ENCODE measurements at places on chromosomes 7 and 10. TPM values are rescaled to one million over a fixed set of nuclear protein-coding genes. Genes with fewer than 3 reads are reported as not detected.

- H3K27me3 ChIP-seq: peaks cover 53% of the 10 kb centered on the region
- H3K4me1 ChIP-seq: peaks cover 10% of the 10 kb centered on the region
- DNase-seq: no peak
Observed at GRCh38 chr10:86260564-86260963, 106.0 kb downstream of the GRID1 start.

DNA sequence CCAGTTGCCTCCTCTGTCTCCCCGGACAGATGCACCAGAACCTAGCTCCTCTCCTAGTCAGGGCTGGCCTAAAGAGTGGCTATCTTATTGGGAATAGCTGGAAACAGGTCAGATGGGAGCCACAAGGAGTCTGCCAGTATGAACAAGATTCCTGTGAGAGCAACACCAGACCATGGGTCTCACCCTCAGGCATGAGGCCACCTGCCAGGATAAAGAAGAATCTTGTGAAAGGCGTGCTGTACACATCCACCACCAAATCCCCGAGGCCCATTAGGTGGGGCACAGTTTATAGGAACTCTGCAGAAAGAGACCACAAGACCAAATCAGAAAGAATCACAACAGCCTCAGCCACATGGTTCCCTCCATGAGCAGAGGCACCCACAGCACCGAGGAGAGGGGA lies 325.9 kb downstream of the TNS3 start:
- H3K4me1 ChIP-seq: peaks cover 18% of the 10 kb centered on the region
- H3K4me3 ChIP-seq: no peak overlapping the region
- no peak for DNase-seq
- no peaks in the 10 kb centered on the region for H3K36me3 ChIP-seq
- H3K27ac ChIP-seq: no peak overlapping the region
- no peaks in the 10 kb centered on the region for H3K27me3 ChIP-seq

GRCh38 chr10:2994221-2994961 lies 73.0 kb upstream of the PFKP start:
- H3K36me3 ChIP-seq: no peaks in the 10 kb centered on the region
- H3K4me3 ChIP-seq: no peak overlapping the region
- H3K27ac ChIP-seq: no peak overlapping the region

- no peak overlapping the region for H3K27ac ChIP-seq
- H3K27me3 ChIP-seq: peaks cover 3% of the 10 kb centered on the region
- peaks cover 10% of the 10 kb centered on the region for H3K4me1 ChIP-seq
- H3K36me3 ChIP-seq: no peaks in the 10 kb centered on the region
Observed at GRCh38 chr7:911791-912480, 35.6 kb downstream of the GET4 start.

GRCh38 chr10:81680359-81680758 lies 194.6 kb upstream of the NRG3 start:
- H3K36me3 ChIP-seq: no peaks in the 10 kb centered on the region
- H3K27me3 ChIP-seq: no peaks in the 10 kb centered on the region
- H3K4me3 ChIP-seq: no peak overlapping the region
- H3K27ac ChIP-seq: no peak overlapping the region
- no peaks in the 10 kb centered on the region for H3K4me1 ChIP-seq
- DNase-seq: no peak

DNA sequence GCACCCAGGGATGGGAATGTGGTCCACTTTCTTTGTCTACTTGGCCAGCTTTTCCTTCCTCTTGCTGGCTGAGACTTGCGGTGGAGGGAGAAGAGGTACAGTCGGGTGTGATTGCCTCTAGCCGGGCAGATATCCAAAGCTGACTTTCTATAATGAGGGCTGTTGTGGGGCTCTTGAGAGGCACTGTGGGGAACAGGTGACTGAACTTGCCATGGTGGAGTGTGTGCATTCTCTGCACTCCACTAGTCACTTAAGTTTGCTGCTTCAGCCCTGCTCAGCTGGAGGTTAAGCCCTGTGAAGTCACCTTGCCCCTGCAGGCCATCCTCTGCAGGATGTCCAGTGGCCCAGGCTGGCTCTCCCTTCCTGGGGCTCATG lies 116.6 kb downstream of the AOAH start:
- DNase-seq: no peak
- no peaks in the 10 kb centered on the region for H3K4me1 ChIP-seq
- peaks cover 14% of the 10 kb centered on the region for H3K27me3 ChIP-seq
- H3K4me3 ChIP-seq: no peak overlapping the region

DNA sequence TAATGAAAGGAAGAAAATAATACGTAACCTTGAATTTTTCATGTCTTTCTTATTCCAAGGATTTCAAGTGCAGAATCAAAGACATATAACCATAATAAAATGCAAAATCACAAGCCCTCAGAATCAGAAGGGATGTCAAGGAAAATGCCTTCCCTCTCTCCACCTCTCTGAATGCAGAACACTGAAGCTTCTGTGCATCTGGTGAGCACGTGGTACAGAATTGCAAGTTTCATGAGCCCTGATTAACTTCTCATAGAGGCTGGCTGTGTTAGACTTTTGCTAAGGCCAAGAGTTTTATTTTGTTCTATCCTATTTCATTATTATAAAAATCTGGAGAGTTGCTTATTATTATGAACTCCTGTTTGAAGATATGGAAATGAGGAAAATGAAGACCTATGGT lies 533.7 kb upstream of the POM121L12 start:
- H3K27ac ChIP-seq: no peak overlapping the region
- no peaks in the 10 kb centered on the region for H3K4me1 ChIP-seq
- H3K36me3 ChIP-seq: no peaks in the 10 kb centered on the region
- no peak for DNase-seq

DNA sequence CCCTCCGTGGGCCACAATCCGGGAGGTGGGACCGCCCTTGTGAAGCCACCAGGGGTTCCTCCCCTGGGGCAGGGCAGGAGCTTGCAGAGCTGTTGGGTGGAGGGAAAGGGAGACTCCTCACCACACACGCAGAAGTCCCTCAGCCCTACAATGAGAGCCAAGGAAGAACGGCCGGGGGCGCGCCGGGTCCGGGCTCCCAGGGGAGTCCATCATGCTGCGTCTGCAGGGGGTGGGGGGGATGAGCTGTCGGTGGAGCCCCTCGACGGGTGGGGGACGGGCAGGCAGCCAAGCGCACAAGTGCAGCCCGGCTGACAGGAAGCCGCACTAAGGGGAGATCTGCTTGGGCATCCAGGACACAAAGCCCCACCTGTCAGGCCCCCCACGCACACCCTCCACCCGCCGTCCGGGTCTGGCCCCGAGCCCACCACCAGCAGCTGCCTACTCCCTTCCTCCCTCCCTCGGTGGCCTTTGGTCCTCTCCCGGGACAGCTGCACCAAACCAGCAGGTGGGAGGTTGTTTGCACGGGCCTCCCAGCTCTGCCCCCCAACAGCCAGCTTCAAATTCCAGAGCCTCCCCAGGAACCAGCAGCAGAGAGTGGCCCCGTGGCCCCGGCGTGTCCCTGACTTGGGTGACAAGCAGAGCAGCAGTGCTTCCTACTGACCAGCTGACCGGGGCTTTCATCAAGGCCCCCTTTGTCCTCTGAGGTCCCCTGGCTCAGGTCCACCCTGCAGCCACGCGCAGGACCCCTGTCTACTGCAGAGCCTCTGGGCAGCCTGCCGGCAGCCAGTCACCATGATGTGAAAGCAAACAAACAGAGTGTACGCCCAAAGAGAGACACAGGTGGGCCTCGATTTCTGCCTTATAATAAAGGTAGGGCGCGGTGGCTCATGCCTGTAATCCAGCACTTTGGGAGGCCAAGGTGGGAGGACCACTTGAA lies 50.3 kb downstream of the HIP1 start:
- no peak overlapping the region for H3K27ac ChIP-seq
- no peaks in the 10 kb centered on the region for H3K36me3 ChIP-seq
- peaks cover 12% of the 10 kb centered on the region for H3K4me1 ChIP-seq
- no peaks in the 10 kb centered on the region for H3K27me3 ChIP-seq
- H3K4me3 ChIP-seq: no peak overlapping the region

GRCh38 chr7:22386865-22387264 lies 29.9 kb upstream of the RAPGEF5 start:
- H3K4me3 ChIP-seq: no peak overlapping the region
- H3K36me3 ChIP-seq: no peaks in the 10 kb centered on the region
- no peak for DNase-seq
- no peaks in the 10 kb centered on the region for H3K4me1 ChIP-seq

DNA sequence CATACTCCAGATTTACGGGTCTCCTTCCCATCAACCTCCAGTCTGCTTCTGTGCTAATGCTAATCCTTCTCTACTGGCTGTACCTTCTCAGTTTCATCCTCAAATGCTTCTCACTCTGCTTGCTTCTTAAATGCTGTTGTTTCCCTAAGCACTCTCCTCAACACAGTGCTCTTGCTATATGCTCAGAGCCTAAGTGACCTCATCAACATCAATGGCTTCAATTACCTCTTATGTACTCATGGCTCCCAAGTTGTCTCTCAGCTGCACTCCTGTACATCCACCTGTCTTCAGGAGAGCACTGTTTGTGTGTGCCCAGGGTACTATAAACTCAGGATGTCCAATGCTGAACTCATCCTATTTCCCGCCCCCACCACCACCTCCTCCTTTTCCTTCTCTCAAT lies 22.5 kb downstream of the ELAPOR2 start:
- no peak for DNase-seq
- no peaks in the 10 kb centered on the region for H3K27me3 ChIP-seq
- no peak overlapping the region for H3K27ac ChIP-seq
- H3K36me3 ChIP-seq: no peaks in the 10 kb centered on the region
- H3K4me1 ChIP-seq: no peaks in the 10 kb centered on the region

GRCh38 chr7:143250822-143251221 lies 12.4 kb upstream of the GSTK1 start:
- no peak overlapping the region for H3K27ac ChIP-seq
- no peaks in the 10 kb centered on the region for H3K27me3 ChIP-seq
- no peak for DNase-seq
- H3K4me3 ChIP-seq: no peak overlapping the region
- H3K4me1 ChIP-seq: no peaks in the 10 kb centered on the region
- H3K36me3 ChIP-seq: no peaks in the 10 kb centered on the region

- H3K27me3 ChIP-seq: peaks cover 5% of the 10 kb centered on the region
- H3K36me3 ChIP-seq: no peaks in the 10 kb centered on the region
- peaks cover 10% of the 10 kb centered on the region for H3K4me1 ChIP-seq
- H3K27ac ChIP-seq: no peak overlapping the region
Observed at GRCh38 chr10:78688230-78688900, 380.4 kb upstream of the ZMIZ1 start.

DNA sequence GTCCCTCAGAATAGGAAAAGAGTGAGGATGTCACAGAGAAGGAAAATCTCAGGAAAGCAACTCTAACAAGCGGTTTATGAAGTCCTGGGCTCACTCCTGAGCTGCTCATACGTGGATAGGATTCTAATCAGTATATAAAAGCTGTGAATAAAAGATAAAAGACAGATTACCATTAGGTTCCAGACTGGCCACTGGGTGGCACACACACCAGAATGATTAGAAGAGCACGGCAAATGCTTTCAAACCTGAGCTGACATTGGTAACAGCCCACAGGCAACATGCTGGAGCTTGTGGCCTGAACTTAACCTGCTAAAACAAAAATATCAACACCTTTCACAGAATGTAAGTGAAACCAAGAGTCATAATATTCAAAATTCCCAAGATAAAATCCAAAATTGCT lies 370.8 kb downstream of the GRID1 start:
- no peaks in the 10 kb centered on the region for H3K4me1 ChIP-seq
- H3K36me3 ChIP-seq: no peaks in the 10 kb centered on the region
- no peak overlapping the region for H3K27ac ChIP-seq
- no peak overlapping the region for H3K4me3 ChIP-seq

GRCh38 chr7:21640105-21640504 lies 97.3 kb downstream of the DNAH11 start:
- H3K4me1 ChIP-seq: no peaks in the 10 kb centered on the region
- no peak overlapping the region for H3K27ac ChIP-seq
- no peak for DNase-seq

- no peak overlapping the region for H3K27ac ChIP-seq
- no peak overlapping the region for H3K4me3 ChIP-seq
- no peak for DNase-seq
- no peaks in the 10 kb centered on the region for H3K36me3 ChIP-seq
Observed at GRCh38 chr10:117597216-117597615, 54.7 kb downstream of the EMX2 start.

DNA sequence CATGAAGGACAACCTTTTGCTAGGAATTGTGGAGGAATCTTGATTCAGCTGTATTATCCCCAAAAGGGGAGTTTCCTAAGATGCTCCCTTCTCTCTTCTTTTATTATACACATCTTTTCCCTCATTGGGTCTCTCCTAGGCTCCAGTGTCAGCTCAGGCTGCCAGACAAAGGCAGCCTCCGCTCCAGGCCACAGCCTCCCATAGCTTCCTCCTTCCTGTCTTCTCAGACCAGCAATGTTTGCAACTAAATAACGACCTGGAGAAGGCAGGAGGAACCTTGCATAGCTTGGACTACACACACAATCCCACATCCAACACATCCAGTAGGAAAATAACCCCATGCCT lies 12.3 kb downstream of the SFXN3 start:
- DNase-seq: no peak
- peak overlapping the region; percentile 66 for H3K4me3 ChIP-seq
- peaks cover 19% of the 10 kb centered on the region for H3K36me3 ChIP-seq
- H3K27me3 ChIP-seq: peaks cover 35% of the 10 kb centered on the region

DNA sequence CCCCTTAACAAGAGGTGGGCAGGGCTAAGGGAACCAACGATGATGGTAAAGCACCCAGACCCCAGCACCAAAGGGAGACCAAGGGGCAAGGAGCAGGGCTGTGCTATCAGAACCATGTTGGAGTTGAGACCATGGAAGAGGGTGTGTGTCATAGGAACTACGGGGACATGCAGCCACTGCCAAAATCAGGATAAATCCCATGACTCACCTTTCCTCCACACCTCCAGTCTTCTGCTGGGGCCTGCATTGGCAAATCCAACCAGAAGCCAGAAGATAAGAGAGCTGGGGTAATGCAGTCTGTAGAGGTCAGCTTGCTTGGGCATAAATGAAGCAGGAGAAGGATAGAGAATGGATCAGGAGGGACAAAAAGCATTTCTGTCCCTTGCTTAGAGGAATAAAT lies 42.7 kb upstream of the SMARCD3 start:
- no peak overlapping the region for H3K4me3 ChIP-seq
- H3K36me3 ChIP-seq: no peaks in the 10 kb centered on the region
- no peak overlapping the region for H3K27ac ChIP-seq
- no peaks in the 10 kb centered on the region for H3K4me1 ChIP-seq
- DNase-seq: no peak

DNA sequence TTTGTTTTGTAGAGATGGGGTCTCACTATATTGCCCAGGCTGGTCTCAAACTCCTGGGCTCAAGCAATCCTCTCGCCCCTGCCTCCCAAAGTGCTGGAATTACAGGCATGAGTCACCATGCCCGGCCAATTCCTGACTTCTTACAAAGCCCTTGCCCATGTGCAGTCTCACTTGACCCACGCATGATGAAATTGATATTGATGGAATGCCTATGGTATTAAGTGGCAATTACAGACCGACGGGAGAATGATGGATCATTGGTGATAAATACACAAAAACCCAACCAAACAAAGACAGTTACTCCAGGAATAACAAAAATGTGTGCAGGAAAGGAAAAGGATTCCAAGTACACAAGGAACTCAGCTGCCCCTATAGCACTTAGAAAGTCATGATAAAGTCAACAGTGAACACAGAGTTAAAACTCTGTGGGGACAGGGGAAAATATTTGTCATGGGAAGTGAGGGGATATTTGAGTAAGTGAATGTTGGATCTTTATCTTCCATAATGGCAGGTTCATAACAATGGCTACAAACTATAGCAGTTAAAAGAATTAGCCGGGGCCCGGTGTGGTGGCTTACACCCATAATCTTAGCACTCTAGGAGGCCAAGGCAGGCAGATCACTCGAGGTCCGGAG lies 21.6 kb downstream of the HIP1 start:
- no peaks in the 10 kb centered on the region for H3K27me3 ChIP-seq
- H3K27ac ChIP-seq: no peak overlapping the region
- no peaks in the 10 kb centered on the region for H3K36me3 ChIP-seq
- DNase-seq: no peak
- no peak overlapping the region for H3K4me3 ChIP-seq

The UCN3 gene
- total RNA-seq: not detected

The NFE2L3 gene
- total RNA-seq: 0.99 TPM

The PRTFDC1 gene
- total RNA-seq: 1.5 TPM

The AGAP9 gene
- total RNA-seq: 1.6 TPM

The SLC26A3 gene
- 0.33 TPM for total RNA-seq
